Right ventricle myocardium inferior (tissue), 1 donor: ENCODE measurements at places on chromosomes 5 and 9.

- no peak for DNase-seq
Observed at GRCh38 chr5:164487939-164488338, 982.5 kb downstream of the MAT2B start.

GRCh38 chr9:127846443-127847177 lies 7.8 kb downstream of the ENG start:
- peak; percentile 84 for DNase-seq

DNA sequence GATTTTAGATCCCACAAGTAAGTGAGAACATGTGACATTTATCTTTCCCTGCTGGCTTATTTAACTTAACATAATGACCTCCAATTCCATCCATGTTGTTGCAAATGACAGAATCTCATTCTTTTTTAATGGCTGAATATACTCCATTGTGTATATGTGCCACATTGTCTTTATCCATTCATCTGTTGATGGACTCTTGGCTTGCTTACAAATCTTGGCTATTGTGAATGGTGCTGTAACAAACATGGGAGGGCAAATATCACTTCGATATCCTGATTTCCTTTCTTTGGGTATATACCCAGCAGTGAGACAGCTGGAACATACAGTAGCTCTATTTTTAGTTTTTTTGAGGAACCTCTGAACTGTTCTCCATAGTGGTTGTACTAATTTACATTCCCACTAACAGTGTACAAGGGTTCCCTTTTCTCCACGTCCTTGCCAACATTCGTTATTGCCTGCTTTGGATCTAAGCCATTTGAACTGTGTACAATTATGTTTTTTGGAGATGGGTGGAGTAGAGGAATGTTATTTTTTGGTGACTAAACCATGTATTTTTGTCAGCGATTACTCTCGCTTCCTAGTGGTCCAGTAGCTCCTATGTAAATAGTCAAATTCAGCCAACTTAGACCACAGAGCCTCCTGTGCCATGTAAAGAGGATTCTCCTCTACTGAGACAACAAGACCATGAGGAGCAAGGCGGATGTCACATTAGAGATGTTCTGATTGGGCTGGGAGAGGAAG lies 60.6 kb downstream of the TNFSF15 start:
- no peak for DNase-seq

- peak; percentile 73 for DNase-seq
Observed at GRCh38 chr5:3993856-3994473, 398.3 kb downstream of the IRX1 start.

- no peak for DNase-seq
Observed at GRCh38 chr5:56102889-56103288, 108.1 kb upstream of the IL6ST start.

GRCh38 chr9:91411096-91411771 lies 12.4 kb downstream of the NFIL3 start:
- no peak for DNase-seq

DNA sequence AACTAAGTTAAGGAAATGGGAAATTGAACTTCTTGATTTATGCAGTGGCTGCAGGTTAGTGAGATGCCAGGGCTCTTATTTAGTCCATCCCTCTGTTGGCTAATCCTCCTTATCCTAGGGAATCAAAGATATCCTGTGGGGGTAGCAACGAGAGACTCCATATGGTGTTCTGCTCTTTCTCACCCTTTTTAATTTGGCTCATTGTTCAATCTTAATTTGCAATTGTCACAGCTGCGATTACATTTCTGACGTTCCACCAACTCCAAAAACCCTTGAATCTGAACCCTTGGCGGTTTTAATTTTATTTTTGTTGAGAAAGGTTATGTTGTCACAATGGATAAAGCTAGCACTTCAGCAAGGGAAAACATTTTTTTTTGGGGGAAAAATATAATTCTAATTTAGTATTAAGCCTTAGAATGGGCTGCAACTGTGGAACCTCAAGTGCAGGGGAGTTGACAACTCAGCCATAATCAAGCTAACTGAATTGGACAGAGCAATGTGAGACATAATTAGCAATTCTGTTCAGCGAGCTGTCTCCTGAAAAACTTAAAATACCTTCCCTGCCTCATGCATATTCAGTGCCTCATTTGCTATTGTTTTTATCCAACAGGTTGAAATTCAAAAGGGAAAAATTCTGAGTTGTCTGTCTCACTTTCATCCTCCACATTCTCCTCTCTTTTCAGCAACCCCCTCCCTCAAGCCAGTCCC lies 91.3 kb downstream of the MAT2B start:
- no peak for DNase-seq

- no peak for DNase-seq
Observed at GRCh38 chr5:169581580-169582227, 1.9 kb upstream of the SPDL1 start.

GRCh38 chr9:136805207-136805740 lies 2.5 kb upstream of the RABL6 start:
- DNase-seq, result no peak

DNA sequence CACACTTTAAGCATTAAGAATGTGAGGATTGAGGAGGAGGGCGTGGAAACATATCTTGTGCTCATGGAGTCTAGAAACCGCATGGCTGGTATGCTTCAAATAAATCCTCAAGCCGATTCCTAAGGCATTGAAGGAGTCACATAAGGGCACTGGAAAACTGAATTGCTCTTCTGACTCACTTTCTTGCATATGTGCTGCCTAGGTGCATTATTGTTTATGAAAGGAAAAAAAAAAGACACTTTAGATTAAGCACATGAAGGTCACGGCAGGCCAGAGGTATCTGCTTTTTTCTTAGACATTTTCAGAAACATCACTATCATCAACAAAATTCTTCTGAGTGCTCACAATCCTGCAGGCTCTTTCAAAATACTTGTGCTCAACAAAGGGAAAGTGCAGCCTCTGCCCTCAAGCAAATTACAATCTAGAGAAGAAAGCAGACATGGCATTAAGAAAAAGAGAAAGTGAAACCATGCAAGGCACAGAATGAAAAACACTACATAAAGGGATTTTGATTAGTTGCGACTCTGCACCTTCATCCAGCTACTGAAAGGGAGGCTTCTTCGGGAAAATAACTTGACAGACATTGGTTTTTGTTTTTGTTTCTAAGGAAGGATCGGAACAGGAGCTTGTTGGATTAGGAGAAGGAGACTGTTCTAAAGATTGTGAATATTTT lies 2117.6 kb downstream of the MAT2B start:
- DNase-seq, result no peak

- no peak for DNase-seq
Observed at GRCh38 chr9:26210338-26210851, 532.2 kb upstream of the TUSC1 start.

- DNase-seq, result no peak
Observed at GRCh38 chr9:32486839-32487562, 39.0 kb downstream of the RIGI start.

- no peak for DNase-seq
Observed at GRCh38 chr5:96236051-96236450, 197.0 kb downstream of the PCSK1 start.

- DNase-seq, result no peak
Observed at GRCh38 chr5:82106756-82107155, 134.9 kb downstream of the ATG10 start.

- no peak for DNase-seq
Observed at GRCh38 chr9:81069923-81070322, 619.4 kb downstream of the TLE1 start.

- no peak for DNase-seq
Observed at GRCh38 chr5:158383486-158383885, 524.5 kb upstream of the CLINT1 start.

GRCh38 chr5:74281166-74281565 lies 359.4 kb downstream of the ENC1 start:
- DNase-seq, result no peak
